T47D (cell line): ENCODE measurements at places on chromosomes 3 and 15.

DNA sequence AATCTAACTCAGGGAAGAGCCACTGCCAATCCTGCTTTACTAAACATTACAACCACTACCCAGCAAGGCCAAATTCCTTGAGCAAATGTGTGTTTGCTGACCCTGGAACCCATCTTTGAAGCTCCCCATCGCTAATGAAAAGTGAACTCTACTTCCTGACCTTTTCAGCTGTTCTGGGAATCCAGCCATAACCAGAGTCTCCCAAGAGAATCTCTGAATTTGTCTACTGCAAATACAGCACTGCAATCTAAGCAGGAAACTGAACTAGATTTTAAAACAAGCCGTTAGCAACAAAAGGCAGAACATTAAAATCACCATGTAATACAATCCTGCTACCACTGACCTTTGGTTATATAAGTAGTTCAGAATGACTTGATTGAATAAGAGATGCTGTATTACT lies 309.2 kb downstream of the MAGI1 start:
- DNase-seq, result no peak

- no peak for DNase-seq
Observed at GRCh38 chr3:101478980-101479379, 34.0 kb downstream of the SENP7 start.

GRCh38 chr3:195900436-195901355 lies 7.7 kb downstream of the TNK2 start:
- DNase-seq, result no peak

DNA sequence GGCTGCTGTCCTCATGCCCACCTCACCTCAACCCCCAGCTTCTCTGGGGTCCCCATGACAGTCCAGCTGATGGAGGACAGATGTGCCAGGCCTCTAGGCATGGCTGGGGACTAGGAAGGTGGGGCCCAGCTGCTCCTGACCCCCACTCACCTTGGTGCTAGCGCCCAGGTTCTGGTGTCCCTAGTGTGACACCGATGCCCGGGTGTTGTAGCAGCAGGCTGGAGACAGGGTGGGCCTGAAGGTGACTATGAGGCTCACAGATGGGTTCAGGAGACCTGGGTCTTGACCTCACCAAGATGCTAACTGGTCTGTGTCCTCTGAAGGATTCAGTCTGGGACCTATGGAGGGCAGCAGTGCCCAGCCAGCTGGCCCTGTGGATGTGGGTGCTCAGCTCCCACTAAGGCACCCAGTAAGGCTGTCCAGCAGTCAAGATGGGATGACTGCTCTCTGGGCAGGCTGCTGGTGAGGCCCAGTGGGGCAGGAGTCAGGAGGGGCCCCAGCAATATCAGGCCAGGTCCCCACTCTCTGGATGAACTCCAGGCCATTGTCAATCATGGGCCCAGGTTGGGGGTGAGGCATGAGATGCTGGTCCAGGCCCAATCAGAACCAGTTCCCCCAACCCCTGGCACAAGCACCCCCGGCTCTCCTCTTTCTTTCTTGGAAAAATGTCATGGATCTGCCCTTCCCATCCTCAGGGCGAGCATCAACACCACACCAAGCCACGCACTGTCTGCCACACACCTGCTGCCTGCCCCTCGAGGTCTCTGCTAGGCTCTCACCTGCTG lies 33.0 kb downstream of the ALDH1L1 start:
- DNase-seq, result no peak

DNA sequence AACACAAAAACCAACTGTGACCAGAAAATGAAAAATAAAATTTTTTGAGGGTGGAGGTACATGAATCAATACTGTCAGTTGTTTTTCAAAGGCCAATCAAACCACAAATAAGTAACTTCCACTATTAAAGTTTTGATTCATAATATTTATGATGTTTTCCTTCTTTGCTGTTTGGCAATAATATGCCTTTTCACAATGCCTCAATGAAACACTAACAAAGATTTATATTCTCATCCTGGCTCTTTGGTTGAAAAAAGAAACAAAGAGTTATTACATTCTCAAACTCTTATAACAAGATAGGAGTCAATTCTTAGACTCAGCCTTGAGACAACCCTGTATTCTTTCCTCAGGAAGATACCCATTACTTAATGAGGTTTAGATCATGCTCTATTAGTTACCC lies 63.1 kb downstream of the C3orf70 start:
- no peak for DNase-seq
